Stimulated activated CD8-positive, alpha-beta memory T cell treated with anti-CD3 and anti-CD28 coated beads, Interleukin-7, amount 100 ng/mL, for 1 hour (primary cell): ENCODE measurements at places on chromosomes 16 and 17.

- no peak for DNase-seq
Observed at GRCh38 chr17:61555127-61555566, 35.9 kb downstream of the NACA2 start.

DNA sequence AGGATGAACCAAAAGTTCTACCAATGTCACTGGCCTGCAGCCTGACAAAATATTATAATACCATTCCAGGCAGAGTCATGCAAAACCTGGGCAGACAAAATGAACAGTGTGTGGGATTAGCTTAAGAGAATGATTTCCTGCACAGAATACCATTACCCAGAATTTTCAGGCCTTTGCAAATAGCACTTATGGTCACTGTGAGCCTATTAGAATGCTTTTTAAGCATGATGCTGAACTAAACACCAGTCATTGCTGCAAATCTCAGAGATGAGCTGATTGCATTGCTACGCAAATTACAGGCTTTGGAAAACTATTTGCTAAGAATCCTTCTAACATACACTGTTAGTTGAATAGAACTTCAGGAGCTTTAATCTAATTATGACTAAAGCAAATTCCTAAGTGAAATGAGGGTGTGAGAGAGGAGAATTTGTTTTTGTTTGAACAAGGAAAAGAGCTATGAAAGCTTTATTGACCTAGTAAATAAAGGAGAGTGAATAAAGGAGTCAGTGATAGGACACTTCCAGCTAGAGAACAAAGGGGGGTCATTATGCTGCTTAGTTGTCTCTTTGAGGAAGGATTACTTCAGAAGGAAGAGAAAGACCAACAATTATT lies 398.8 kb downstream of the HS3ST3B1 start:
- DNase-seq: no peak

DNA sequence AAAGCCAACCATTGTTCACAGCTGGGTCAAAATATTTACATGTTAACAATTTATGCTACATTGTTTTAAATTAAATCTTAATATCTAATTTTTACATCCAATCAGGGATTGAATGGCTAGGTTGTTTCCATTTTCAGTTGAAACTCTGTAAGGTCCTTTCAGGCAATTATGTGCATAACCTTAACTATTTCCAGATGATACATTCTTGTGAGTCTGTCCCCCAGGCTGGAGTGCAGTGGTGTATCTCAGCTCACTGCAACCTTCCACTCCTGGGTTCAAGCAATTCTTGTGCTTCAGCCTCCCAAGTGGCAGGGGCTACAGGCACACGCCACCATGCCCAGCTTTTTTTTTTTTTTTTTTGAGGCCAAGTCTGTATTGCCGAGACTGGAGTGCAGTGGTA lies 10.4 kb downstream of the CDC42EP4 start:
- no peak for DNase-seq

DNA sequence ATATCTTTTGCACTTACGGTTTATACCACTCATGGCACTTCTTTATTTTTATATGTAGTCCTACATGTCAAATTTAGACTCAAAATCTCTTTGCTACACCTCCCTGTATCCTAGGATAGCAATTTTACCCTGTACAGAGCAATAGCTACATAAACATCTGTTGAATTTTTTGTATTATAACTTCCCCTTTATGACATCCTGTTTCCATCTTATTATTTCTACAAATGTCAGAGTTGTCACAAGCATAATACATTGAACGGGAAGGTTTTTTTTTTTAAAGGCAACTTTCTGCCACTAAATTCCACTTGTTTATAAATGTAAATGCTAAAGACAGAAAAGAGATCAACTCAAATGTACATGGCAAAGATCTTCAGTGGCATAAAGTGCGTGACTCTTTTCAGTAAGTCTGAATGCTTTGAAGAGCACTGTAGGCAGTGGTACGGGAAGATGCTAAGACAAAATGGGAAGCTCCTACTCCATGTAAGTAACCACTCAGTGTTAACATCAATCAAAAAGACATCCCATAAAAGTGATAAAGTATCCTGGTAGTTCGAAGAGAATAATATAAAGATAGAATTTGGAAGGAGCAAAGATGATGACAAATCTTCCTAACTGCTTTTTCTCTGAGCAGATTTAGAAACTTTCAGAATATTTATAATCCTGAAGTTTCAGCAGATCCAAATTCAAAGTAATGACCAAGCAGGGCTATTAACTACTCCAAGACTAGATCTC lies 26.8 kb downstream of the GNA13 start:
- DNase-seq: no peak

DNA sequence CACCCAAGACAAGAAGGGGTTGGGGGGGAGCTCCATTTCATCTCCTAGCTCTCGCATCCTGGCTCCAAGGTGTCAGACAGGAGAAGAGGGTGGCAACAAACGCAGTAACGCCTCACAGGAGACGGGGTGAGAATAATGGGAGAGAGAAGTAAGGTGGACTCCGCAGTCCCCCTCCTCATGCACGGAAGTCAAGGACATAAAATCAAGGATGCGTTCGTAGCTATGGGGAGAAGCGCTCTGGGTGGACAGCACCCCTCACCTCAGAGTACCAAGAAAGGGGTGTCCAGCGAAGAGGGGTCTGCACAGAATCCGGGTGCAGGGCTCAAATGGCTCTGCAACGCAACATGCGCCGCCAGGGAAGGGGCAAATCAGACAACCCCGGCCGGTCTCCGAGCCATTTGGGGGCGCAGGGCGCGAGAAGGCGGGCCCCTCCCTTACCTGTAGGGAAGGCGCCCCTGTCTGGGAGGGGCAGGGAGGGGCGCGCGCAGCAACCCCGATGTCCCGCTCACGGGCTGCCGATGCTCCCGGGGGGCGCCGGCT lies 555 bp downstream of the HDAC5 start:
- no peak for DNase-seq

DNA sequence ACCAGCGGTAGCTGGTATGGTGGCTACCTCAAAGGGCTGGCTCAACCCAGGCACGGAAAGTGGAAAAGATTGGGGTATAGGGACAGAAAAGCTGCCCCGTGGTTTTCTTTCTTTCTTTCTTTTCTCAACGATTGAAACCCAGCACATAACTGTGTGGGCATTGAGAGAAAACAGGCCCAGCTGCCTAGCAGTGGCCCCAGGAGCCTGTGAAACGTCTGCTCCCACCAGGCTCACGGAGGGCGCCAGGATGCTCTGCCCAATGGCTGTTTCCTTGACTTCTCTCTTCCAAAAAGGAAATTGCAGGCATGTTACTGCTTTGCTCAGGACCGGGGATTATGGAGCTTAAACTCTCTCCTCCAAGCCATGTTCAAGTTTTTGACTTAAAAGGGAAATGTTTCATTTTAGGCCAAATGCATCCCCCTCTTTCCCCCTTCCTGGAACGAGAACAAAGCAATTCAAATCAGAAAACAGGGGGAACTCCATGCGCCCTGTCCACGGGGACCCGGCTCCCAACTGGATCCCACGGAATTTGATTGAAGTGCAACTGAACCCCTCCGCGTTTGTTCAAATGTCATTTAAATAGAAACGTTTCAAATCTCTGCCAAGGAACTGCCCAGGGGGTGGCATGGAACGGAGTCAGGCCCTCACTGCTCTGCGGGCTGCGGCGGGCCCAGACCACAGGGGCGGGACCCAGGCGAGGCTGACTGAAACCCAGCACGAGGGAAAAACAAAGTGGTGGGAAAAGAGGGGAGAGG lies 133.5 kb downstream of the RGS9 start:
- DNase-seq: no peak

DNA sequence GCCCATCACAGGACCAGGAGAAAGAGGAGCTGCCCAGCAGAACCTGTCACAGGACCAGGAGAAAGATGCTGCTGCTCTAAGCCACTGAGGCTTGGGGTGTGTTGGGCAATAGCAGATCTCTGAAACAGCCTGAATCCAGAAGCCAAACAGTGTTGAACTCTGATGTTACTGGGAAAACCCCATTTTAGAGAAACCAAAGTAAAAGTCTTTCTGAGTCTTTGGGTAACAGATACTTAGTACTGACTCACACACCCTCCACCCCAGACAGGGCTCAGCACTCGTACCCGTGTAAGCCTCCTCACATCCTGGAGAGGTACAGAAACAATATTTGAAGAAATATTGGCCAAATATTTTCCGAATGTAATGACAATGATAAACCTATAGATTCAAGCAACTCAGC lies 82.8 kb upstream of the GNG13 start:
- no peak for DNase-seq

DNA sequence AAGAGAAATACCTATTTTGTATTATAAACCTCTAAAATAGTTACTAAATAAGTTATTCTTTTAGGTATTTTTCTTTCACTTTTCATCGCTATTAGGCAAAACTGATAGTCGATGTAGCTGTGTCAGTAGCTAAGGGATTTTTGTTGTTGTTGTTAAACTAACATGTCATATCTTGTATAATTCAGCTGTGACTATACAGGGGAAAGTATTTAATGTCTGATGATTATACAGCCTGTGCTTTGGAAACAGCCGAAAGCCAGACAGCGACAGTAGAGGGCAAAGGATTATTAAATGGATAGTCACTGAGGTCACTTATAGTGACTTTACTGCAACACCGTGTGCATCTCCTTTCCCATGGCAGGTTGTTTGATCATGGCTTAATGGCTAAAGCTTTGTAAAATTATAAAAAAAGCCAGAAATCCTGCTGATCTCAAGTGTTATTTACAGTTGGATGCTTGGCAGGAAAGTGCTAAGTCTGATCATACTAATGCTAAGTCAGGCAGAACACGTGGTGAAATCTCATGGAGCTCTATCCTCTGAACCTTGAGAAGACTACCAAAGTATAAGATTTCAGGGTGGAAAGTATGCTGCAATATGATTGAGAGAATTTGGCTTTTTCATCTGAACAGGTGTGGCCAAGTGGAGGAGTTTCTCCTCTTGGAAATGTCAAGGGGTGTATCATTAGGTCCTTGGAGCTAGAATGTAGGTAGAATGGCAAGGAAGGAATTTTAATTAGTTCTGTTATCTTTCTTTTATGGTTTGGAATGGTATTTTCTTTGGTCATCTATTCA lies 88.4 kb downstream of the FTO start:
- DNase-seq: no peak

- DNase-seq: no peak
Observed at GRCh38 chr17:60554377-60554788, 28.3 kb upstream of the APPBP2 start.

GRCh38 chr16:70692873-70693671 lies 7.2 kb upstream of the MTSS2 start:
- DNase-seq: no peak

DNA sequence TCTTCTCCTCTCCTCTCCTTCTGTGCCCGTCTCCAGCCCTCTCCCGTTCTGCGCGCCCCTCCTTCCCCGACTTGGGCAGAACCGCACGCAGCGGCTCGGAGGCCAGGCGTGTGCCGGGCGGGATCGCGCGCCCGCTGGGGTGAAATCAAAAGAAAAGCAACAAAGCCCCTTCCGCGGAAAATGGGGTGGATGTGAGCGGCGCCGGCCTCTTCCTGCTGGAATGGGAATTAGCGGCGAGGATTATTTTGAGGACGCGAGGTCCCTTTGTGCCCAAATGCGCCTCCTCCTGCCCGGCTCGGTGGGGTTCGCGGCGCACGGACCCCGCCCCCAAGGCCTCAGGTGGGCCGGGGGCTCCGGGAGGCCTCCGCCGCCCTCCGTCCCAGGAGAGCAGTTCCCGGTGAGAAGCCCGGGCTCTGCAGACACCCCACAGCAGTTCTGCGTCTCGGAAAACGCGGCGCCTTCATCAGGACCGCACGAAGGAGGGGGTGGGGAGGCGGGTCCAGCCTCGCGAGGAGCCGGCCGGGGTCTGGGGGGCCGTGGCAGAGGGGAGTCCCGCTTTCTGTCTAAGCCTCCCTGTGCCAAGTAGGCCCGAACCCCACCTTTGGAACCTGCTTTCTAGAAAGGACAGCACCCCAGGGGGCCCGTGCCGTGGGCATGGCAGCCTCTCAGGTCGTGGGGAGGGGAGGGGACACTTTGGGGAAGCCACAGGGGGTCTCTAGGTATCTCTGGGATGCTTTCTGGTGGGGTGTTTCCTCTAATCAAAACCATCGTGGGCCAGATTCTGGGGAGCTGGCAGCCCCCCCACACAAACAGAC lies 91.0 kb upstream of the CBX4 start:
- DNase-seq: no peak

GRCh38 chr17:75909812-75910274 lies 5.2 kb upstream of the MRPL38 start:
- DNase-seq: no peak

DNA sequence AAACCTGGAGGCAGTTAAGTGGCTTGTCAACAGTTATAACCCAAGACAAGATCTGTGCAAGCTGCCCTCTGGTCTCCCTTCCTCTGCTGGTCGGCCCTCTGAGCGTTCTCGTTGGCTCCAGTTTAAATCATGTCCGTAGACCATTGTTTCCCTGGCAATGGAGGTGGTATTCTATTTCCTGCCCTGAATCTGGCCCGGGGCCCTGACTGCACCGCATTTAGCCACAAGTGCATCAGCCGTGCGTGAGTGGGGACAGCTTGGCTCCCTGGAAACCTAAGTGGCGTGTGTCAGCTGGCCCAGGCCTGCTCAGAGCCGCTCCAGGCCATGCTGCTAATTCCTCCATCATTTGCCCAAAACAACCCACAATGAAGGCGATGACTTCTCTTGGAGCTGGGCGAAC lies 15.0 kb upstream of the MYLK3 start:
- DNase-seq: no peak

DNA sequence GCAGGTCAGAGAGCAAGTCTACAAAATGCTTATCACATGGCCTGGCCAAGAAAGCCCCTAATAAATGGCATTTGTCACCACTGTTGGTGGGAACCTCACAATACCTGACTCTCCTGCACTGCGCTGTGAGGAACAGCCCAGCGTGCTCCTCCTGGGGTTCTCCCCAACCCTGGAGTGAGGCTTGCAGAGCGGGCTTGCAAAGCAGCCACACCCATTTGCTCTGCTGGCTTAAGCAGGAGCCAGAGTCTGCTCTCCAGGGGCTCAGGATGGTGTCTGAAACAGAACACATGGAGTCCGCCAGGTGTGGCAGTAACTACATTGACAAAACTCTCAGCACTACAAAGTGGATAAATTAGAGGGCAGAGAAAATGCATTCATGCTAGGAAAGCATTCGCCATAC lies 331.0 kb upstream of the CCL2 start:
- no peak for DNase-seq

DNA sequence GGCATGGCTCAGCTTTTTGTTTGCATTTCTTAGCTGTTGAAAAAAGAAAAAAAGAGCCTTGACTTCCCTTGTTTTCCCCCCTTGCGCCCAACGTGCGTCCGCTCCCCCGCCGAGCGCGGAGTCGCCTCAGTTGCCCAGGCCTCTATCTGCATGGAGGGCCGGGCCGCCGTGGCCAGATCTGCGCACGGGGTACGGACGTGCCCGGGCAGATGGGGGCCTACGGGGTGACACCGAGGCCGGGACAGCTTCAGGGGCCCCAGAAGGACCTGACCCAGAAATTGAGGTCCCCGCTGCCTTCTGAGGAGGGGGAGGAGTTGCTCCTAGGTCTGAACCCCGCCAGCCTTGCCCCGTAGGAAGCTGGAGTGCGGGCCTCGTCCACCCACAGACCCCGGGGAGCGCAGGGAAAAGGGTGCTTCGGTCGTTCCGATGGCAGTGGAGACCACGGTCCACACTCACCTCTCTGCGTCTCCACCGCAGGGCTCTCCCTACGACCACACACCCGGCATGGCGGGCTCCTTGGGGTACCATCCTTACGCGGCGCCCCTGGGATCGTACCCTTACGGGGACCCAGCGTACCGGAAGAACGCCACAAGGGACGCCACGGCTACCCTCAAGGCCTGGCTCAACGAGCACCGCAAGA lies 1.5 kb downstream of the IRX5 start:
- DNase-seq: no peak

GRCh38 chr17:74088934-74089329 lies 114.5 kb upstream of the RPL38 start:
- no peak for DNase-seq
